CD4-positive, alpha-beta T cell treated with Interleukin-6 at 100 ng/mL for 8 hours (primary cell): ENCODE measurements at places on chromosomes 3 and 15.

DNA sequence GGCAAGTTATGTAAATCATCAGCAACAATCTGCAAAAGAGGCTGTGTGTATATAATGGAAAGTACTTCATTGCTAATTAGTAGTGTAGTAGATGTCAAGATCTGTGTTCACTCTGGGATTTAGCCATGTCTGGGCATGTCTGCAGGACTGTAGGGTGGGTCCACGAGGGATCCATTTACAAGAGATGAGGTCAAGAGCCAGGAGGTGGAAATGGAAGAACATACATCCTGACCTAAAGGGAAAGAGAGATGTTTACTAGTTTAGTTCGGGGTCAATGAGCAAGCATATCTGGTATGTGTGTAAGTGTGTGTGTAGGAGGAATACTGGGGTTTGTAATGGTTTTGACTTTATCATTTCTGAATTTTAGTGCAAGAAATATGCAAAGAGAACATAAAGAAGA, 171.5 kb upstream of the NANOGP8 start:
- DNase-seq = no peak

DNA sequence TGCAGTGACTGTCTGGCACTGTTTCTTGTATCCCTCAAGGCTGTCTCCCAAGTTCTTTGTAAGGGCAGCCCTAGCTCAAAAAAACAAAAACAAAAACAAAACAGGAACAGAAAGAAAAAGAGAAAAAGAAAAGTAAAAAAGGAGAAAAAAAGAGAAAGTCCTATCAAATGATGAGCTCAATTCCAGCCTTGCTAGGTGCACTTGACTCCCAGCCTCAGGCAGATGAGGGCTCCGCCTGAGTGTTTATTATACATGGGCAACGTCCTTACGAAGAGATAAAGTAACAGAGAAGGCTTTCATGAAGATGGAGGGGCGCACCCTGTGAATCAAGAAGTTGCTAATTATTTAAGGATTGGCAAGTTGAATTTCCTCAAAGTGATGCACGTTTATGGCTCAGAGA, 175.3 kb downstream of the MEIS2 start:
- DNase-seq = no peak

GRCh38 chr3:188819939-188820338, 351.8 kb upstream of the TPRG1 start:
- DNase-seq = no peak

- no peak for DNase-seq
Observed at GRCh38 chr15:67097424-67097823, 32.0 kb downstream of the SMAD3 start.

DNA sequence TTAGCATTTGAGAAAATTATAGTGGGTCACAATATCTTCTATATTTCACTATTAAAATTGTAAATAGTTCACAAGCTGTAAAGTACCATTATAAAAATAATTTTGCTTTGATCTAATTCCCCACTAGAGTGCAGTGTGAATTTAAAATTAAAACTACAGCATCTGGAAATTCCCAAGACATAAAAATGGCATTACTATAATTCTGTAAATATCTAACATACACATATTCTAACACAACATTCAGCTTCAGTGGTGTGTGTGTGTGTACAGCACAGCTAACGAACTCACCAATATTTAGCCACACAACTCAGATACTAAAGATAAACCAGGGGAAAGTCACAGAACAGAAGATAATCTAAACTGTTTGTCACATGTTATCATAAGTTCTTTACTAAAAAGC, 424.9 kb upstream of the ZNF385D start:
- DNase-seq = no peak

DNA sequence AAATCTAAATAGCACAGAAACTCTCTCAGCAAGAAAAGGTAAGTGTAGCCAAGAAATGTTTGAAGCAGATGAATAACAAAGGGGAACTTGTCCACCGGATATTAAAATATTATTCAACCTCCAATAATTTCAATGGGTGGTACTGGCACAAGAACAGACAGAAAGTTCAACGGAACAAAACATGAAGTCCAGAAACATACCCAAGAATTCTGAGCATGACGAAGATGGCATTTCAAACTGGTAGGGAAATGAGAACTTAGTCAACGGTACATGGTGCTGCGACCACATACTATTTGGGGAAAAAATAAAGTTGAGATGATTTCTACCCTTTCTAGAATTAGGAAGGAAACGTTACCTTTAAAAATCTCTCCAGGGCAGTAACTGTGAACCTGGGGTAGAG, 5.5 kb downstream of the CHSY1 start:
- no peak for DNase-seq

GRCh38 chr3:193016437-193016901, 98.8 kb upstream of the MB21D2 start:
- DNase-seq = no peak

GRCh38 chr3:99330924-99331532, 307.4 kb upstream of the COL8A1 start:
- no peak for DNase-seq

- no peak for DNase-seq
Observed at GRCh38 chr15:81569286-81570080, 195.5 kb upstream of the TMC3 start.

GRCh38 chr15:31147456-31147855, 45.9 kb upstream of the TRPM1 start:
- DNase-seq = no peak

- DNase-seq = no peak
Observed at GRCh38 chr15:73633991-73634495, 854 bp upstream of the NPTN start.

DNA sequence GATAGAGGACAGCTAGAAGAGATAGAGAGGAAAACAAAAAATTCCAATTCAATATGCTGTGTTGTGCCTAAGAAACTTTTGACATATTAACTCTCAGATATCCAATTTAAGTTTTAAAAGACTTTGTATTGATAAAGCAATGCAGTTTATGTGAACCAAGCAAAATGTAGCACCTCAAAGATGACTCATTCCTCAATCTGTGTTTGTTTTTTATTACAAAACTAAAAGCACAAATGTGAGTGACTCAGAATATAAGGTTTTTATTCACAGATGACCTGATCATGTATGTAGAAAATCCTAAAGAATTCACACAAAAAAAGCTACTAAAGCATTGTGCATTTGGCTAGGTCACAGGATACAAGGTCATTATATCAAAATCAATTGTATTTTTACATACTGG, 11.1 kb downstream of the HCLS1 start:
- DNase-seq = no peak

GRCh38 chr3:26752466-26752865, 129.9 kb downstream of the LRRC3B start:
- no peak for DNase-seq

GRCh38 chr3:126751611-126752302, 47.7 kb downstream of the CHCHD6 start:
- DNase-seq = no peak

DNA sequence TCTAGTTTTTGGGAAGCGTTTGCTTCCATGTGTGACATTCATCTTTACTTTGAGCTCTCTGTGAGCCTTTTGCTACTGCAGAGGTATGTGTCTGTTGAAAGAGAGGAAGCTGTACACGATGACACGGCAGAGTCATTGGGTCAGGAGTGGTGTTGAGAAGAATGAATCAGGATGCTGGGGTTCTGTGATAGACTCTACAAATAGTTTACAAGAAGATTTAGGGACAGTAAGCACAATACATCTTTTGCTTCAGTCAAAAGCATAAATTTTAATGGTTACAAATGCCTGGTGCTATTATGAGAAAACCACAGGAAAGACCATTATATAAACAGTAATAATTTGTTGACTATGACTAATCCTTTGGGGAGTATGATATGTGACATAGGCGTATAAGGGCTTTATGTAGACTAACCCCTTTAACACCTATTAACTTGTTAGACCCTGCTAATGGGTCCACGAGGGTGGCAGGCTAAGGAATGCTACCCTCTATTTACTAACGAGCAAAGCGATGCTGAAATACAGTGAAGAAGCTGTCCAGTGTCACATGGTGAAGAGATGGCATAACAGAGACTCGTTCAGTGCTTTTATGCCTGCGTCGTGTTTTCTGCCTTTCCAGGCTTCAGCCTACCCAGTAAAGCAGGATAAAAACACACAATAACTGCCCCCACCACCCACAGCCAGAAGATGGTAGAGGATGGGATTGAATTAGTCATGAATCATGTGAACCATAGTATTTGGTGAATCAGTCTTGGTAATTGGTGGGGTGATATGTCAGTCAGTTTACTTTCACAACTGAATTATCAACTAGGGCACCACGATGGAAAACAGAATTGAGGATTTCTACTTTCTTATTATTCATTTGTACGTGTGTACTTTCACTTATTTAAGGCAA, 118.8 kb downstream of the LPP start:
- no peak for DNase-seq

DNA sequence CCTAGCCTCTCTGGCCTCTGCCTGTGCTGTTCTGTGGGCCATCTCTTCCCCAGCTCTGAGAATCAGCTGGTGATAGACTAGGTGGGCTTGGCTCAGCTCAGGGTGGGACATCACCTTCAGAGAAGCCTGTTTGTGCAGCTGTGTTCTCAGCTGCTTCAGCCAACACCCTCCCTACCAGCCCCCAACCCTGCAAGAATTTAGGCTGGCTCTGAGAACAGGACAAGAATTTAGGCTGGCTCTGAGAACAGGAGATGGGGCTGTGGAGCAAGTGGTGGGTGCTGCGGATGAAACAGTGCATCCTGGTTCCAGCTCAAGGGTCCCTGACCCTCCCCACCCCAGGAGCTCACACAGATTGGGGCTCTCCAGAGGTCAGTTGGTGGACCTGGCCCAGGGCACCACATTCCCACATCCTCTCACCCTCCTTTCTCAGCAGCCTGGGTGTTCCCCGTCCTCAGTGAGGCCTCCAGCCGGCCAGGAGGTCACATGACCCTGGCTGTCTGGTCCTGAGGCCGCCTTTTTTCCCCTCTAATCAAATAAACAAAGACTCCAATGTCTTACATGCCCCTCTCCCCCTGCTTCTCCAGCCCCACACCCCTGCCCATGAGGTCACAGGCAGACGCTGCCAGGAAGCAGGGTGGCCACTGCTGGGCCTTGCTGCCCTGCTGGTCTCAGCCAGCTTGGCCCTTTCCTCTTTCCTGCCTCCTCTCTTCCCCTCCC, 14.9 kb downstream of the PLEKHO2 start:
- DNase-seq = no peak

DNA sequence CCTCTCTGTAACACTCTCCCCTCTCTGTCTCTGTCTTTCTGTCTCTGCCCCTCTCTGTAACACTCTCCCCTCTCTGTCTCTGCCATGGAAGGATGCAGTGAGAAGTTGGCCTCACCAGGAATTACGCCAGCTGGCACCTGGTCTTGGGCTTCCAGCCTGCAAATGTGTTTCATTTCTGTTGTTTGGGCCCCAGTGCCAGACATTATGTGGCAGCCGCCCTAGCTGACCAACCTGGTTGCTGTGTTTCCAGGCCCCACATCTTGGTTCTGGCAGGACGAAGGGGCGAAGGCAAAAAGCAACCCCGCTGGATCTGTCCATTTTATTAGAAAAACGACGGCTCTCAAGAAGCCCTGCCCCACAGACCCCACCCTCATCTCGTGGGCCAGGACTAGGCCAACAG, 5.2 kb upstream of the ZXDC start:
- no peak for DNase-seq

DNA sequence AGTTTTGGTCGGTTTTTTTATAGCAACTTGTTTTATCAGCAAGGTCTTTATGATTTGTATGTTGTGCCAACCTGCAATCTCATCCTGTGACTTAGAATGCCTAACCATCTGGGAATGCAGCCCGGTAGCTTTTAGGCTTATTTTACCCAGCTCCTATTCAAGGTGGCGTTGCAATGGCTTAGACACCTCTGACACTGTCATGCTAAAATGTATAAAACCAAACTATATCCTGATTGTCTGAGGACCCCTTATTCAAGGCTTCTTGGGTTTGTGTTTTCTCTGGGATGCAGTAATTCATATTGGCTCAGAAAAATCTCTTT, 209.0 kb upstream of the ALCAM start:
- no peak for DNase-seq
